ENCODE measurements at places on chromosomes 11 and 22.

DNA sequence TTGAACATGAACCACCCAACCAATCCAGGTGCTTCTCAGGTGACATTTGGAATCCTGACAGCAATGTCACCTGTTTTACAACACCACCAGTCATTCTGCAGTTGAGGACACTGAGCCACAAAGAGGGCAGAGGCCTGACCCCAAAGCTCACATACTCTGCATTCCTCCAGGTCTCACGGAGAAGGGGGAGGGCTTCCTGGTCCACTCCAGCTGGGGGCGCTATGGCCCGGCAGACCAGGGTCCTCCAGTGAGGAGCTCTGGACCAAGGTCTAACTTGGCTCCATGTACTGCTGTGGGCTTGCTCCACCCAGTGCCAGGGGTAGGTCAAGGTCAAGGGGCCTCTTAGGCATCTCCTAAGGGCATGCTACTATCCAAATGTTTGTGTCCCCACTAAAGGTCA is 1.5 kb upstream of the PNPLA3 start:
- DNase-seq: no peak

DNA sequence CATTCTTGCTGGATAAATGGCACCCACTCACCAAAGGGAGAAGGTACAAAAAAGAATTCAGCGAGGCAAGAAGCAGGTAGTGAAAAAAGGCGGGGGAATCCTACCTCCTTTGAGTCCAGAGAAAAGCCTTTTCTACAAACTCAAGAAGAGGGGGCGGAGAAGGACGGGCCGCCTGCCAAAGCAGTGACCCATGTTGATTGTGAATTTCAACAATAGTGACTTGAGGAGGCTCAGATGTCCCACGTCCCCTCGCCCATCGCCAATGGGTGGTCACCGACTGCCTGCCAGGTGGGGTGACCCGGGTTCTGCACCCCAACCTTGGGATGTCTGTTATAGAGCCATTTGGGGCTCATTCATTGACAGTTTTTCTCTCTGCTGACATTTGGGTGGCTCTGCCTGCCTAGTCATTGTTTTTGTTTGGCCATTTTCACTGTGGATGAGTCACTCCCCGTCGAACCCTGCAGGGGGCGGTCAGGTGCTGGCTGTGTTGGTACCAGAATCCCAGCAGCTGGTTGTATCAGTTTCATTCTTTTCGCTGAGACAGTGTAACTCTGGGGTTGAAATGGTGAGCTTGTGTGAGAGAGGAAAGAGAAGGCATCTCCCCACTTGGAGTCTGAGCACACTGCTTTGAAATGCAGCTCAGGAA is 163.4 kb upstream of the NCAM1 start:
- peak; percentile 71 for DNase-seq

GRCh38 chr11:64448599-64449380 is 89.8 kb downstream of the RPS6KA4 start:
- peak; percentile 86 for DNase-seq

GRCh38 chr11:77002776-77003175 is 31.4 kb upstream of the B3GNT6 start:
- DNase-seq: no peak

- peak; percentile 26 for DNase-seq
Measured at GRCh38 chr11:16986434-16987204, 27.6 kb downstream of the PLEKHA7 start.

GRCh38 chr11:130477586-130478203 is 29.2 kb downstream of the ADAMTS15 start:
- no peak for DNase-seq

DNA sequence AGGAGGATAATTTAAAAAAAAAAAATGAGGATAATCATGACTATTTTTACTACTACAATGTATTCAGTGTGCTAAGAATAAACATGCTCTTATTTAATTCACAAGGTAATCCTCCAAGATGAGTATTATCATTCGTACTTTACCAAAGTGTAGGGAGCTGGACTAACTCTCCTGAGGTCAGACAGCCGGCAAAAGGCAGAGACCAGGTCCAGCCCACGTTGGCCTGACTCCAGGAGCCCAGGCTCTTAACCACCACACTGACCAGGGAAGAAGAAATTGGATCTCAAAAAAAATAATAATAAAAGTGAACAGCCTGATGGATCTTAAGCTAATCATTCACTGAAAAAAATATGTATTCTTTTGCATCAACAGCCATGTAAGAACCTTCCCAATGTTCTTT is 25.2 kb downstream of the PLAAT3 start:
- DNase-seq: no peak

DNA sequence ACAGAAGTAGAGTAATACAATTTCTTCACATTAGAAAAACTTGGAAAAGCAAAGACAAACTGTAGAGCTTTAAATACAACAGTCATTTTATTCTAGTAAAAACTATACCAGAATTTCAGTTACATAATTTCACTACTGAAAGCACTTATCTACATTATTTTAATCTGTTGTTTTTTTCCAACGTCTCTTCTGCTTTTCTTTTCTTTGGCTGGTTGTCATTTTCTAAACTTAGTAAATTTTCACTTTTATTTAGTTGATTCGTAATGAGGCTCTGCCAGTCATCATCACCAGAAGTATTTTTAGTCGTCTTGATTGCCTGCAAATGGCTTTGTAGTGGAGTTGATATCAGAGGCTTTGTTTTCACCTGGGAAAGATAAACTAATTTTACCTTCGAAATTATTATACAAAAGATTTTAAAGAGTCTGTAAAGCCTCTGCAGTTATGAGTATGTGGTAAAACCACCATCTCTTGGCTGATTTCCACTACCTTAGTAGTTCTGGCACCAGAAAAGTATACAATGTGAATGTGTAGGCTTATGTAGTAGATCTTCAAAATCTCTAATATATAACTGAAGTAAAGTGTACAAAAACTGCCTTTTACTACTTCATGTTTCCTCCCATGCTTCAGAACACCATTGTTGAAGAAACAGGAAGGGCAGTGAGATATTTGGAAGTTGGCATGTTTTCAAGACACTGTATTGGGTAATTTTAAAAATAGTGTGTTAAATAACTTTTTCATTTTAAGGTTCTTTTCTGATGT is 19.2 kb downstream of the EIF3M start:
- DNase-seq: no peak

- no peak for DNase-seq
Measured at GRCh38 chr11:44659641-44660040, 67.1 kb upstream of the TSPAN18 start.

DNA sequence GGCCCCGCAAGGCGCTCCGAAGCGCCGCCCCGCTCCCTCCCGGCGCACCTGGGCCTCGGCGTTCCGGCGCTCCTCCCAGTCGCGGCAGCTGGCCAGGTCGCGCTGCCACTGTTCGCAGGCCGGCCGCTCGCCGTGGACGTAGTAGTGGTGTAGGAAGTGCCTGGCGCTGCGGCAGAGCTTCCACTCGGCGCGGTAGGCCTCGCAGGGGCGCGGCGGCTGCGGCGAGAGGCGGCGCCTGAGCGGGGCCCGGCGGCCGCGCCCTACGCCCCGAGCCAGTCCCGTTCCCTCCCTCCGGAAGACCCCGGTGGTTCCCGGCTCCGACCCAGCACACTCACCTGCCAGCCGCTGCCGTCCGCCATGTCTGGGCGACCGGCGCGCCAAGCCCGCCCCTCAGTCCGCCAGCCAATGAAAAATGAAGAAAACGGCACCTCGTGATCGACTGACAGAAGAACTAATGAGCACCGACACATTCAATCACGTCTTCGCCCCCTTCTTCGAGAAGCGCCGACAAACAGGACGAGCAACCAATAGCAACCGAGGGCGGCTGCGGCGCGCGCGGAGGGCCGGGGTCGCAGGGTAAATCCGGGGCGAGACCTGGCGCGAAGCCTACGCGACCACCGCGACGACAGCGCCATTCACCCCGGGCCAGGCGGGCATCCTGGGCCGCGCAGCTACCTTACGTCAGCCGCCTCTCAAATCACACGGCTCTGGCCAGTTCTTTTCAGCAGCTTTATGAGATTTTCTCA is at the start of gene C22orf39:
Gene C22orf39 (minus strand): TSS at position 382 of the 746 bp plus-strand sequence. CDS start 23 bp downstream, at position 359.
- peak; percentile 97 for DNase-seq

DNA sequence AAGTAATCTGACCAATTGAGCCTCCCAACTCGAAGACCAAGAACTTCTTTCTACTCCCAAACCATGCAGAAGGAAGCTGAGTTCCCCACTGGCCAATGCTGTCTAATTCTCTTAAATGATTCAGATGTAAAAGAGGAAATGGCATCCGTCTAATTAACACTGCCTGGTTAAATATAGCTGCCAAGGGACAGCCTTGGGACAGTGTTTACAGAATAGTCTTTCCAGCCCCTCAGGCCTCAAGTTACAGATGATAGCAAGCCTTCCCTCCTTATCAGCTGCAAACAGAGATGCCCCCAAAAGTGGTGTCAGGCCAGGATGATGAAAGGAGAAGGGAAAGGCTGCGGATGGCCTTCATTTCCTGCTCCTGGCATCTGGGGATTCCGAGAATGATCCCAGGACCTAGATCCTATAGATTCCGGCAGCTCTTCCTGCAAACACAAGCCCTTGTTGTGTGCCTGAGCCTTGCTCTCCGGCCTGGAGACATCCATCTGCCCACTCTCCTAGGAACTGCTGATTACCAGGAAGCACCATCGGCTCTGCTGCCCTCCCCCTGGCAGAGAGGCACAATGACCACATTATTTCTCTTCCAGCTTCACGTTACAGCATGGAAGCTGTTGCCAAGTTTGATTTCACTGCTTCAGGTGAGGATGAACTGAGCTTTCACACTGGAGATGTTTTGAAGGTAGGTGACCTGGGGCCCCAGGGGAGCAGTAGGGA is 13.5 kb upstream of the TMA7B start:
- DNase-seq: no peak

- no peak for DNase-seq
Measured at GRCh38 chr11:32821917-32822560, 7.7 kb upstream of the PRRG4 start.

DNA sequence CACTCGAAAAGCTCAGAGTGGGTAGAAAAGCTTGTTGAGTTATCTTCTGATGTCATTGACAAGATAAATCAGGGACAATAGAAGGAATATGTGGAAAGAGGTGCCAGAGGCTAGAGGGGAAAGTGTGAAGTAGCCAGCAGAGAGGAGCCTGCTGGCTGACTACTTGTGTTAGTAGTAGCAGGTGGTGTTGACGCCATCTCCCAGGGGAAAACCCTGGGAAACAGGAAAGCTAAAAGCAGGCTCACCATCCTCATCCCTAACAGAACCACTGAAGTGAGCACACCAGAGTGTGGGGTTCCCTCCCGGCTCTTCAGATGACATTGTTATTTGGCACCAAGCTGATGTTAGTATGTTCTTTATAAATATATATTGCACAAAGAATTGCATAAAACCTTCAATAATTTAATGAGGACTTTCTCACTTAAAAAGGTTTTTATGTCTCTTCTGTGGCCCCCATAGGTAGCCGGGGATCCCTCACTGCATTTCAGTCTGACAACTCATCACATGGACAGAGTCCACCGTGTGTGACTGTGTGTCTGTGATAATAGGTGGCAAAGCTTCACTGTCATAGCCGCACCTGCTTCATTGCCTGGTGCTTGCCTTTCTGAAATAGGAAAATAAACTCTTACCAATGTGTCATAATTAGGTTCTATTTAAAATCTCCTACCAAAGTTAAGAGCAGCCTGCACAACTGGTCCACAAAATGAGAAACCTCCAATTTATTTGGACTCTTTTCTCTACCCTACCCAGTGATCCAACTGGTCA is 63.2 kb upstream of the TOP3B start:
- DNase-seq: no peak

GRCh38 chr11:62832336-62833234 is at the start of gene TEX54:
TSS of gene TEX54 (minus strand) at chr11:62832841.
- DNase-seq: no peak

DNA sequence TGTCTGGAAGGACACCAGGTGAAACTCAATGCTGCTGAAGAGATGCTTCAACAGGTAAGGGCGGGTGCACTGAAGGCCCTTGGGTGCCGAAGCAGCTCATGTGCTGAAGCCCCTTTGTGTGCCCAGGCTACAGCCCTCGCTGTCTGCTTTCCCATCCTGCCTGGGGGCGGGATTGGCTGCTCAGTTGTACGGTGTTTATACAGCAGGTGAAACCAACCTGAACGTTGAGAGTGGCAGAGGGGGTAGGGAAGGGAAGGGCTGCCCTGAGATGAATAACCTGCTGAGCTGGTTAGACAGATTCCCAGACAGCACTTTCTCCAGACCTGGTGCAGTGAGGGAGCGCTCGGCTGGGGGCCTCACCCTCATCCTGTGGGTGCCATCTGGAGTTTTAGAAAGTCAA is 75.7 kb downstream of the CYB5R2 start:
- DNase-seq: no peak

- DNase-seq: peak; percentile 54
Measured at GRCh38 chr11:2533587-2534133, 88.9 kb downstream of the KCNQ1 start.

DNA sequence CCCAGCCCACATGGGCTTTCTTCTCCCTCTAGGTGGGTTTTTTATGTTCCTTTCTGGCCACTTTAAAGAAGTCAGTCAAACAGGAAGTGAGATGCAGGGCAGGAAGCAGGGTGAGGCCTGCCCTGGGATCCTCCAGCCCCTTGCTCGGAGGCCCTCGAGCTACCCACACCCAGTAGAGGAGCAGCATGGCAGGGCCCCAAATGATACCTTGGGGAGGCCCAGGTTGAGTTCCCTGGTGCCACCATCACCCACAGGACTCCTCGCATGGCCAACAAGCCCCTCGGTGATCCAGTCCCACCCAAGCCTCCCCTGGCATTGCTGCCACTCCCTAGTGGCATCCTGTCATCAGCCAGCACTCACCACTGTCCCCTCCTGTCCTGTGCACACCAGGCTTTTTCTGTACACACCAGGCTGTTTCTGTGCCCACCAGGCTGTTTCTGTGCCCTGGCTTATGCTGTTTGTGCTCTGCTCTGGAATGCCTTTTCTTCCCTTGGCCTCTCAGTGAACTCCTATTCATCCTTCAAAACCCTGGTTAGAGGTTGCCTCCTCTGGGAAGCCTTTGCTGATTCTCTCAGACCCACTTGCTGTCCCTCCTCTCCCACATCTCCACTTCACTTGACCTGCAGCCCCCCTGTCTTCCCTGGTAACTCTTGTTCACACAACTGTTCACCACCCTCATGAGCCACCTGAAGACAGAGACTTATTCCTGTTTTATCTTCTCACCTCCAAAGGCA is 3.1 kb upstream of the PTGDR2 start:
- DNase-seq: no peak

DNA sequence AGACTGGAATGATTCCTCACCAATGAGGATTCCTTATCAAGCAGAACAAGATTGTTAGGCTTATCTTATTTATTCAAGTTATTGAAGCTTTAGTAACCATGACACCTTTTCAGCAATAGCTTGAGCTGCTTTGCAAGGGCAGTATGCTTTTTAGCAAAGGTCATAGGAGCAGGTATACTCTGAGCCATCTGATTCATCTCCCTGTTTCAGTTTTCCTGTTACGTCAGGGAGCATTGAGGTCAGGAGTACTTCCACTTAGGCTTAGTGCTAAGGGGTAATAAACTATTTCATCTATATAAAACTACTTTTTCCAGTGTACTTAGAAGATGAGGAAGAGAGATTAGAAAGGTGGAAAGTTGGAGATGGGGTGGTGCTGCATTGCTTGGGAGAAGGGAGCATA is 17.7 kb upstream of the ANKRD42 start:
- no peak for DNase-seq

DNA sequence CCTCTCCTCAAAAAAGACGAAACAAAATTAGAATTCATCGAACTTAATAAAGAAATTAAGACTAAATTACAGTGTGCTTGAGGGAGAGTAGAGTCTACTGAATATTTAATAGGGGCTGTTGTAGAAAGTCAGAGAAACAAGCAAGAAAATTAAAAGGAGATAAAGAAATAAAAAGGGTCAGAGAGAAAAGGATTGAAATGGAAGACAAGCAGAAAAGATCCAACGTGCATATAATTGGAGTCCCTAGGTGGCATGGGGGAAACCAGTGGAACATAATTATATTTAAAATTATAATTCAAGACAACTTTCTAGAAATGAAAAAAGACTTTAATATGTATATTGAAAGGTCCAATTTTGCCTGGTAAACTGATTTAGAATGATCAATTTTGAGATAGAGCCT is 74.3 kb downstream of the ACER3 start:
- DNase-seq: no peak

GRCh38 chr22:39598017-39598965 is 27.7 kb downstream of the CACNA1I start:
- peak; percentile 79 for DNase-seq

Data from HEK293T (cell line).